Mesothelial cell of epicardium (in vitro differentiated cells): ENCODE measurements at places on chromosomes 11 and 22. TPM values are rescaled to one million over a fixed set of nuclear protein-coding genes. Genes with fewer than 3 reads are reported as not detected.

- peaks cover 29% of the 10 kb centered on the region for H3K27me3 ChIP-seq
- H3K36me3 ChIP-seq = no peaks in the 10 kb centered on the region
- no peak overlapping the region for H3K27ac ChIP-seq
- peaks cover 6% of the 10 kb centered on the region for H3K4me1 ChIP-seq
- no peak overlapping the region for H3K4me3 ChIP-seq
- no peak for DNase-seq
Measured at GRCh38 chr11:15473954-15474837, 359.5 kb downstream of the INSC start.

DNA sequence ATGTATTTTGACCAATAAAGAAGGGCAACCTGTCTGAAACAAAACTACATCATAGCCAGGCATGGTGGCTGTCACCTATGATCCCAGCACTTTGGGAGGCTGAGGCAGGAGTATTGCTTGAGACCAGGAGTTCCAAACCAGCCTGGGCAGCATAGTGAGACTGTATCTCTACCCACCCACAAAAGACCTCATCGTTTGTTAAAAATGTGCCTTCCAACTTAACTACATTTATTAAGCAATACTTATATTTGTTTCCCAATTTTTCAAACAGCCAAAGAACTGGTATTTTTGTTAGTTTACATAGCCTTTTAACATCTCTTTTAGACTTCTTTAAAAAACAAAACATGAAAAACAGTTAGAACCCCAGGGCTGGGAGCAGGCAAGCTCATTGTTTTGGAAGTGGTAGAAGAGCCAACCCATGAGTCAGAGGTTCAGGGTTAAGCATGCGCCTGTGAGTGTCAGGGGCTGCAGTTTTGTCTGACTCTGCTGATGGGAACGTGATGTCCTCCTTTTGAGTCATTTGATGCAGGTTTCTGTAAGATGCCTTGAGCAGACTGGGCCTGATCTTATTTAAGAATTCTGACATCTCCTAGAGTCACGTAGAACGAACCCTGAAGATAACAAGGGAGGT is 53.9 kb upstream of the CRTAM start:
- DNase-seq = no peak
- peaks cover 18% of the 10 kb centered on the region for H3K4me1 ChIP-seq
- no peak overlapping the region for H3K4me3 ChIP-seq

DNA sequence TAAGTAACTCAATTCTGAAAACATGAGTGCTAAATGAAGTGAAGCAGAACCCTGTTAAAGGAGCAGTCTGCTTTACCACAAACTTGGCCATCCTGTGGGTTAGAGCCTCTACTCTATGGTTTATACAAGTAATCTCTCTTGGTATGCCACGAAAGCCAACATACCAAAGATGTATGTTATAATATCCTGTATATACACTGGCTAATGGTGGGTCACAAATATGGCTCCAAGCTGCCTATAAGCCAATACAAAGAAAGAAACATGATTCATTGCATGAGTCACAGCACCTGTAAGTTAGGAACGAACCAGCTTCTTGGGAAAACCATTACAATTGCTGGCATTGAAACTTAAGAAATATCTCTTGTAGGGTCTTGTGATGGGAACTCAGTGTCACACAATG is 16.1 kb downstream of the XRRA1 start:
- H3K27ac ChIP-seq = no peak overlapping the region
- DNase-seq = no peak
- peaks cover 21% of the 10 kb centered on the region for H3K36me3 ChIP-seq
- no peaks in the 10 kb centered on the region for H3K4me1 ChIP-seq
- H3K27me3 ChIP-seq = no peaks in the 10 kb centered on the region

Gene TMEM191C
- total RNA-seq = 2.0 to 4.4 TPM (median 4.2 TPM) in 3 replicates

Gene ZP1
- total RNA-seq = 0.16 to 0.31 TPM in 2 of 3 replicates, not detected in the other

Gene SMTNL1
- total RNA-seq = not detected in 3 replicates

Gene CCDC73
- 0.27 to 0.68 TPM (median 0.44 TPM) in 3 replicates for total RNA-seq
